ENCODE measurements at places on chromosomes 3 and 15. TPM values are rescaled to one million over a fixed set of nuclear protein-coding genes. Genes with fewer than 3 reads are reported as not detected.

GRCh38 chr3:191696348-191696747, 235.4 kb downstream of the PYDC2 start:
- DNase-seq: no peak

DNA sequence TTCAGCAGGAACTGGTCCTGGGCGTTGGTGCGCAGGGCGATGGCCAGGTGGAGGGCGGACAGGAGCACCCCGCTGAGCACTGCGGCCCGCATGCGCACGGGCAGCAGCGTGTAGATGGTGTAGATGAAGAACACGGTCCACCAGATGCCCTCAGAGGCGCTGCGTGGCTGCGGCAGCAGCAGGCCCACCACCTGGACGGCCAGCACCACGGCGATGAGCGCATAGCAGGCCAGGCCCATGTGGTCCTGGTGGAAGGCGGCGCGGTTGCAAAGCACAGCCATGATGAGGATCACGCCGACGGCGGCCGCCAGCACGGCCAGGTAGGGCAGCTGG, 1.5 kb downstream of the ADCY5 start:
- no peak for DNase-seq

Gene HESX1
- 0.73 TPM for total RNA-seq

DNA sequence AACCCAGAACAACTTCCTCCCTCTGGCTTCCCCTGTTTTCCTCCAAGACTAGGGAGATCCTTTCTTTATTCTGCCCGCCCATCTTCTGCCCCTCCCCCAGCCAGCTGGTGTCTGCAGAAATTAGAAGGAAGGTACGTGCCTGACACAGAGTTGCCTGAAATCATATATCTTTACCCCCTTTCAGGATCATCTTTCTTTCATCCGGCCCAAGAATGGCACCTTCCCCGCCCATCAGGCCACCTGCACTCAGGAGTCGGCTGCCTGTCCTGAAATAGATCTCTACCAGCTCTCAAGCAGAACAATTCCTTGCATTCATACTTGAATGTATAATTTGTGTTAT, 133.7 kb downstream of the VGLL4 start:
- no peak for DNase-seq

DNA sequence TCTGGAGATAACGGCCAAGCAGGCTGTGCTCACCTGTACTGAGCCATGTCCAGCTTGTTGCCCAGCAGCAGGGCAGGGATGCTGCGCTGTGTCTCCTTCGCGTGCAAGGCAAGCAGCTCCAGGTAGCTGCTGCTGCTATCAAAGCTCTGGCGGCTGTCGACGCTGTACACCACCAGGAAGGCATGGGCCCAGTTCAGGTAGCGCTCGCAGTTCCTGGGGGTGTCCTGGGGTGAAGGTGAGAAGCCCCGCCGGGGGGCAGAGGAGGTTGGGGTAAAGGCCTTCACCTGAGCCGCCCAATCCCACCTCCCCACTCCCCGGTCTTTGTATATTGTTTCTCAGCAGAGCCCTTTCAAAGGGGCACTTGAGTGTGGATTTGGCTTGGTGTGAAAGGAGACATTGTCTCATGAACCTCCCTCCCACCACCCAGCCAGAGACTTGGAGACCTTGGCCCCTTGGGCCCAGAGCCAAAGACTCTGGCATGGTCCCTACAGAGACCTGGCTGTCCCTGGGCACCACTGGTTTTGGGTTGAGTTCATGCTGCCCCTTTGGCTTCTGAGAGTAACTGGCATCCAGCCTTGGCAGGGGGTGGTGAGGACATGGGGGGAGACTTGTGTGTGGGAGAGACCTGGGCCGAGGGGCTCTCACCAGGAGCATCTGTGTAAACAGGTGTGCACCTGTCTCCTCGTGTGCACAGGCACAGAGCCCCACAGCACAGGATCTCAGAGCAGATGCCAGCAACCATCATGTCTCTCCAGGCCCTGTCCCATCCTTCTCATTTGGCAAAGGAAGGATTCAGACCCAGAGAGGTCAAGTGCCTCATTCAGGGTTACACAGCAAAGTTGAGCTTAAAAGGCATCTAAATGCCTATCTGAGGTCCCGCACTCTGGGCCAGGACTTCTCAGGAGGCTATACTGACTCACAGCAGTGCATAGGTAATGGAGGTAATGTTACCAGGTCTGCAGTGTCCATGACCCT, 9.1 kb downstream of the RASL12 start:
- no peak for DNase-seq

Gene TLR9
- not detected for total RNA-seq

Gene PLA2G4B
- total RNA-seq: 2.0 TPM

Data from myocyte (in vitro differentiated cells).